Activated CD4-positive, alpha-beta memory T cell treated with anti-CD3 and anti-CD28 coated beads for 36 hours (primary cell): ENCODE measurements at places on chromosomes 11 and 22. TPM values are rescaled to one million over a fixed set of nuclear protein-coding genes. Genes with fewer than 3 reads are reported as not detected.
A peak's percentile ranks its signal among the peaks of the same experiment; 100 is the strongest.

- no peak for DNase-seq
- peaks cover 12% of the 10 kb centered on the region for H3K36me3 ChIP-seq
- no peaks in the 10 kb centered on the region for H3K27me3 ChIP-seq
- peaks cover 3% of the 10 kb centered on the region for H3K4me1 ChIP-seq
- no peak overlapping the region for H3K27ac ChIP-seq
Observed at GRCh38 chr11:6488342-6488741, 7.0 kb downstream of the TIMM10B start.

- H3K27me3 ChIP-seq = no peaks in the 10 kb centered on the region
- no peak overlapping the region for H3K27ac ChIP-seq
- H3K4me3 ChIP-seq = peak overlapping the region; percentile 8
- H3K36me3 ChIP-seq = peaks cover 19% of the 10 kb centered on the region
Observed at GRCh38 chr11:66337103-66337899, 1.1 kb upstream of the RIN1 start.

Gene POU2AF2
- not detected for total RNA-seq

Gene TRIOBP
- 26.8 TPM for total RNA-seq
